ENCODE measurements at places on chromosomes 1 and 21.

- no peak for DNase-seq
Measured at GRCh38 chr1:232998646-232999045, 48.2 kb downstream of the NTPCR start.

DNA sequence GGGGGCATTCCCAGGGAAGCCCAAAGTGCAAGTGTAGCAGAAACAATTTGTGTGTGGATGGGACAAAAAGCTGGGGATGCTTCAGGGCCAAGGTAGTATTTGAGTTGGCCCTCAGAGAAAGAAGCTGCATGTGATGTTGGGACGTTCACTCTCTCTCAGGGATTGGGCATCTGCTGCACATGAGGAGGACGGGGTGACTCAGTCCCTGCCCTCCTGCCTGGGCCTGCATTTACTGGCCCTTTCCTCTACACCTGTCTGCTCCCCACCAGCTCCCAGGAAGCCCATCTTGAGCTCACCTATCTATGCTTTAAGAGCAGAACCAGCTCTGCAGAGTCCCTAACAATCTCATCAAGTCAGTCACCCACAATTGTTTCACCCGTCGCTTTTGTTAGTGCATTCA, 23.5 kb upstream of the MPZL1 start:
- DNase-seq = no peak

DNA sequence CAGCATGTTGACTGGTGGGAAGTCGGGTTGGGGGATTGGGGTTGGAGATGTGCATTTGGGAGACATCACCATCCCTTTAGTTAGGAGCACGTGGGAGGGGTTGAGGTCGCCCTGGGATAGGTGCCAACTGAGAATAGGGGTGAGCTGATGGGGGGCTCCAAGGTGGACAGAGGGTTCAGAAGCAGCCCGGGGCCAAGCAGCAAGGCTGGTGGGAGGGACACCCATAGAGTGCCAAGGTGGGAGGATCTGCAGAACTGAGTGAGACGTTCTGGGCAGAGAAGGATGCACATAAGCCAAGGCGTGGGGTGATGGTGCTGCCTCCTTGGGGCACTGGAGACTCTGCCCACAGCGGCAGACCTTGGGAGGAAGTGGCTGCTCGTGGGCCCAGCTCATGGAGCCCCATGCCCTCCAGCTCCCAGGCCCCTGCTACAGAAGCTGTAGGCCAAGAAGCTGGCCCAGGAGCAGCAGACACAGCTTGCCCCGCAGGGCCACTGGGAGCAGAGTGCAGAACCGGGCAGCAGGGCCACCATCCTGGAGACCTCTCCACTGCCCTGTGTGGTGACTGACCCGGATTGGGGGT, 31.4 kb upstream of the PKP1 start:
- no peak for DNase-seq

- no peak for DNase-seq
Measured at GRCh38 chr1:1304331-1305299, 3.1 kb downstream of the ACAP3 start.

- no peak for DNase-seq
Measured at GRCh38 chr1:19617376-19617775, 26.7 kb upstream of the NBL1 start.

DNA sequence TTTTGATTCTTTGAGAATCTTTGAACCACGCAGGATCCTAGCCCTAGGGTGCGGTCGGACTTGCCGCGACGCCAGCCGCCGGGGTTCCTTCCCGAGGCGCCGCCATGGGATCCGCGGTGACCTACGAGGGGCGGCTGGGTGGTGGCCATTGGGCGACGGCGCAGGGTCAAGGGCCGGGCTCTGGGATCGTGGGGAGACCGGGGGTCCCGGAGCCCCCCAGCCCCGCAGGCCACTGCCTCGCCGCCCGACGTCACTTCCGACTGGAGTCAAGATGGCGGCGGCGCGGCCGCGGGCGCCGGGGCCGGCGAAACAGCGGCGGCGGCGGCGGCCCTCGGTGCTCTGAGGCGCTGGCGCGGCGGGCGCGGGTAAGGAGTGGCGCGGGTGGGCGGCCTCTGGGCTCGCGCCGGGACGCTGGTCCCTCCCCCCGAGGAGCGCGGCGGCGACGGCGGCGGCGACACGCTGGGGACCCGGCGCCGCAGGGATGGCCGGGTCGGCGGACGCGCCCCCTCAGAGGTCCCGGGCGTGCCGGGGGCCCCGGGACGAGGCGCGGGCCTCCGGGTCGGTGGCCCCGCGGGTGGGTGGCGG, at the start of gene PRDM2:
Gene PRDM2, plus strand, starts transcription at position 253 of the 585 bp plus-strand sequence. CDS start 15,418 bp downstream, outside the sequence.
- peak; percentile 48 for DNase-seq

- DNase-seq = no peak
Measured at GRCh38 chr1:20153000-20153418, 13.9 kb downstream of the PLA2G2F start.

DNA sequence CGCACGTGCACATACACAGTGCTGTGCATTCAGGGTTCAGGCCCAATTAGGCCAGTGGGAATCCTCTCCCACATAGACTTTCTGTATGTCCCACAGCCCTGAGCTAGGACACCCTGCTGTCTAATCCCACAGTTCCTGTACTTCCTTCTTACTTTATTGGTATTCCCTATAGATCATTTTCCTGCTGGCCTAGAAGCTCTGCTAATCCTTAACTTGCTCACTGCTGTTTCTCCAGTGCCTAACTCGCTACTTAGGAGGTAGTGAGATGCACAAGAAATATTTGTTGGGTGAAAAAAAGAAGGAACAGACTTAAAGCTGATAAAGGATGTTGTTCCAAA, 34.1 kb upstream of the FHAD1 start:
- no peak for DNase-seq

DNA sequence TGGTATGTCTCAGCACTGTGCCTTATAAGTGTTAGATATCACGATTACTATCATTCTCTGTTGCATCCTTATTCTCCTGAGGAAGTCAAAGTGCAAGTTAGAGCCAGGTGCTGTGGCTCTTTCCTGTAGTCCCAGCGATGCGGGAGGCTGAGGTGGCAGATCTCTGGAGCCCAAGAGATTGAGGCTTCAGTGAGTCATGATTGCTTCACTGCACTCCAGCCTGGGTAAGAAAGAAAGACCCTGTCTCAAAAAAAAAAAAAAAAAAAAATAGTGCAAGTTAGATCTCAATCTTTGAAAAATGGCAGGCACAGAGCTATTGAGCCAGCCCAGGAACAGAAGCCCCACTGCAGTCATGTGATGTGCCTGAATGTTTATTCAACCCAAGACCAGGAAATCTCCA, 147.8 kb upstream of the POGK start:
- no peak for DNase-seq

DNA sequence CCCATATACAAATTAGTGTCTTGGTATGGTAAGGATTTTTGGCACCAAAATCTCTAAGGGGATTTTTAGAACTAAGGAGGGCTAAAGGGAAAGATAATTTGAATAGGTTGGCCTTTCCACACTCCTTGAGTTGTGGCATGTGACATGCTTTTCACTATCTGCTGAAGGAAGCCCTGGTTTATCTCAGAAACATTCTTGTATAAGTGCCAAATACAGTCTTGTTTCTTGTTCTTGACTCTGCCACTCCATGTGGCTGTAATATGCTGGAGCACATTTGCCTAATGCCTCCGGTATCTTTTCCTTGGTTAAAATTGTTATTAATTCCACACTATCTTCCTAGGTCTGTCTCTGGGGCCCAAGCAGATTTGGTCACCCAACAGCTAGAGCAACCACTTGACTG, 457.0 kb downstream of the USP25 start:
- no peak for DNase-seq

DNA sequence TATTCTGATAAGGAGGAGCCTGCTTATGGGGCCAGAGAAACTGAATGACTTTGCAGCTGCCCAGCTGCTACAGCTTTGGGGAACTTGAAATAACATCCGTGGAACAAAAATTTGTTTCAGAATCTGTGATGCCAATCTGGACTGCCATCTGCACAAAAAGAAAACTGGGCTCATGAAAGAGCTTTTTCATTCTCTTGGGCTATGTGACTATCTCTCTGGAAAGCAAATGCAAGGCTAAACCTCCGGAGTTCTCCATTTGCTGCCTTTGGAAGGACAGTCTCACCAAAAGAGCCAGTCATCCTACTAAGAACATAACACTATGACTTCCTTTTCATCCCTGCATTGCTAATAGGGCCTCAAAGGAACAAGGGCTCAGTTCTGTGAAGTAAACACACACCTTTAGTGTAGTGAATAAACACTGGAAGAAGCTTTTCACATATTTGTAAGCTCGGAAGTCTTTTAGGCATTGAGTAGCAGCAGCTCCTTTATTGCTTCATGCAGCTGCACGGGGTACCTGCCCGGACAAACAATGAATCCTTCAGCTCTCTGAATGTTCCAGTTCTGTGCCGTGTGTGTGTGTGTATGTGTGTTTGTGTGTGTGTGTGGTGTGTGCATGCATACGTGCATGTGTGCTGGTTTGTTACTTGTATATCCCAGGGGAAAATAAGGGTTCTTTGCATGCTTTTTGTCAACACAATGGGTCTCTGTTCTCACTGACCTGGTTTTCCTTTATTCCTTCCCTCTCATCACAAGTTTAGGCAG, 255.5 kb upstream of the SGIP1 start:
- no peak for DNase-seq

- DNase-seq = no peak
Measured at GRCh38 chr1:198529414-198529813, 11.1 kb downstream of the ATP6V1G3 start.

DNA sequence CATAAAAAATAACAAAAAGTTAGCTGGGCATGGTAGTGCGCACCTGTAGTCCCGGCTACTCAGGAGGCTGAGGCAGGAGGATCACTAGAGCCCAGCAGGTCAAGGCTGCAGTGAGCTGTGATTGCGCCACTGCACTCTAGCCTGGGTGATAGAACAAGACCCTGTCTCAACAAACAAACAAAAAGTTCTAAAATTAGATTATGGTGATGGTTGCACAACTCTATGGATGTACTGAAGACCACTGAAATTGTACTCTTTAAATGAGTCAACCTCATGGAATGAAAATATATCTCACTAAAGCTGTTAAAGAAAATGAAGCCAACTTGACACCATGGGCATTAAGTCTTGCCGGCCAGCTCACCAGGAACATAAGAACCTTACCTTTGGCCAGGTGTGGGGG, 9.1 kb downstream of the MRAP start:
- no peak for DNase-seq

GRCh38 chr1:239891621-239892358, 199.9 kb upstream of the FMN2 start:
- no peak for DNase-seq

GRCh38 chr1:177469519-177469918, 298.8 kb downstream of the BRINP2 start:
- DNase-seq = no peak

DNA sequence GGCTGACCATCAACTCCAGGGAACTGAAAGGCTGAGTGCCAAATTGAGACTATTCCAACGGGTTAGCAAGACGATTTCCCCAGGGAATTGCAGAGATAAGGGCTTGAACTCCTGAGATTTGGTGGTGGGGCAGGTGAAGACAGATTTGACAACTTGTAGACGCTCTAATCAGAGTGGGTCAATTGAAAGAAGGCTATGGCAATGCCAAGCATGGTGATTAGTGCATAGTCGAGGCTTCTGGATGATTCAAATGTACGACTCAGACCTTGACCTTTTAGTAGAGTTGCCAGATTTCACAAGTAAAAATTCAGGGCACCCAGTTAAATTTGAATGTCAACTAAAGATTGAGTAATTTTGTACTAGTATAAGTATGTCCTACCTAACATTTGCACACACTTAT, 302.1 kb upstream of the SPAG17 start:
- DNase-seq = no peak

DNA sequence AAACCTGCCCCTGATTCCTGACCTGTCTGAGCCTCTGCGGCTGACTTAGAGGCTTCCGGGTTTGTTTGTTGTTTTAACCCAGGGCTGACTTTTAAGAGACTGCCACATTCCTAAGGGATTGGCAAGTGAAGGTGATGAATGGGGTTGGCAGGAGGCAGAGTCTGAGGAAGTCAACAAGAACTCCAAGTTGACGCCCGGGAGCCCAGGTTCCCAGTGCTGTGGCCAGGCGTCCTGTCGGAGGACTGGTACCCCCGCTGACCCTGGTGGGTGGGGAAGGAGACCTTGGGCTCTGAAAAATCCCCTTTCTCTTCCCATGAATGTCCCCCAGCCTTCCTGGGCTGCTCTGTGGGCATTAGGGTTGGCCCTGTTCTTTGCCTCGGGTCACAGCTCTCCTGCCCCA, 19.7 kb upstream of the EPS8L3 start:
- no peak for DNase-seq

- peak; percentile 56 for DNase-seq
Measured at GRCh38 chr1:6438047-6438525, 13.5 kb downstream of the ESPN start.

DNA sequence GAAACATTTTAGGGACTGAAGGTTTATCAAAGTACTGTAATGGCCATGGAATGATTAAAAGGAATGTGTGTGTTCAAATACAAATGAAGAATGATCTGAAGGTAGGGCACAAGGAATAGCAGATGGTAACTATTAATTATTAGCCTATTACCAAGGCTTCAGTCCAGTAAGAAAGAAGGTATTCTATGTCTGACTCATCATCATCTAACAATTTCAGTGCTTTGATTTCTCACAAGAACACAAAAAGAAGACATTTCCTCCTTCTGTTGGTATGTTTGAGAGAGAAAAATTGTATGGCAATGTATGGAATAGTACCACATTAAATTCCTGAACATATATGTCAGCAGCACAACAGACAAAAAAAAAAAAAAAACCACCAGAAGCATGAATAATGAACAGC, 57.5 kb downstream of the TYW3 start:
- no peak for DNase-seq

- no peak for DNase-seq
Measured at GRCh38 chr1:112057736-112058135, 68.3 kb upstream of the KCND3 start.

- no peak for DNase-seq
Measured at GRCh38 chr1:41799723-41800122, 119.0 kb downstream of the HIVEP3 start.

DNA sequence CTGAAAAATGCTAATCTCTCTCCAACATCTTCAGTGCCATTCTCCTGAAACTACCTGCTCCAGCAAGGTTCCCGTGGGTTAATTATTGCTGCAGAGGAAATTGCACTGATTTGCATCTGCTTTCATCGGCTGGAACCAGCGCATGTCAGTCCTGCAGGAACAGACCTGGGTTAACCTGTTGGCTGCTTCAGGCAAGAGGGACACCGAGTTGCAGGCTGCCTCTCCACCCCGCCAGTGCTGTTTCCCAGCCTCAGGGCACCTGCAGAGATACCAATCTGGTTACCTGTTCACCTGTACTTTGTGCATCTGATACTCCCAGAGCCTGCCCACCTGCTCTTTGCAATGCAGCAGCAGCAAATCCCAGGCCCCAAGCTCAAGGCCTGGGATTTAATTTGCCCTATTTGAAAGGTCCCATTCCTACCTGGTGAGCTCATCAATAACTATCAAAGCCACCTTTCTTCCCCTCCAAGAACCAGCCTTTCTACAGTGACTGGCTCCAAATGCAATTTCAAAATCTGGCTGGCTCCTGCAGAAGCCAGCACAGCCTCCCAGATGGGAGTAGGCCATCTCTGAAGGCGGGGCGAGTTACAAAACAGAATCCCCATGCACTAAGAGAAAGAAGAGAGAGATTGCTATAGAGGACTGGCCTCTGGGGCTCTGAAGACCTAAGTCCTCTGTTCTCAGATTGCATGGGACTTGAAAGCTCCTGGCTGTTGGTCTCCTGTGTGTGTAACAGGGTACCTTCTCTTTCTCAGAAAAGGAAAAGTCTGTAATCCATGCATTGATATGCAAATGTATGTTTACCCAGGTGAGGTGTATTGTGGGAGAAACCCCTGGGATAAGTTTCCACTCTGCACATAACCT, 67.8 kb downstream of the TOMM20 start:
- DNase-seq = no peak

GRCh38 chr1:3505161-3505560, 50.7 kb downstream of the ARHGEF16 start:
- DNase-seq = no peak
